SJSA1 (cell line): ENCODE measurements at places on chromosomes 2 and 18. TPM values are rescaled to one million over a fixed set of nuclear protein-coding genes. Genes with fewer than 3 reads are reported as not detected.

DNA sequence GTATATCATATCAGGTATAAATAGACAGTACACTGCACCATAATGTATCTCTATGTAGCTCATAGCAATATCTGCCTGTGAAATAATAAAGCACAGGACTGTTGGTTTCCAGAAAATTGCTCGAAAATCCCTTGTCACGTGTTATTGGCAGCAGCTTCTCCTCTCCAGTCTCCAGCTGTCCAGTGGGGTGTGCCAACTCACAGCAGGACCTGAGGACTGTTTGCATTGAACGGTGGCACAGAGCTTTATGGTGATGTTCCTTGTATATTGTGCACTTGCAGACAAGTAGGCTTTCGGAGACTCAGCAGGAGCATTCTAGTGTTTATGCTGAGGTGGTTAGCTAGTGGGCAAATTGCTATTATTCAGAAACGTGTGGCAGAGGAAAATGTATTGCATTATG is 182.2 kb upstream of the ATP5MC3 start:
- H3K27me3 ChIP-seq: peaks cover 14% of the 10 kb centered on the region
- no peaks in the 10 kb centered on the region for H3K36me3 ChIP-seq
- no peak overlapping the region for H3K27ac ChIP-seq
- H3K4me3 ChIP-seq: no peak overlapping the region

DNA sequence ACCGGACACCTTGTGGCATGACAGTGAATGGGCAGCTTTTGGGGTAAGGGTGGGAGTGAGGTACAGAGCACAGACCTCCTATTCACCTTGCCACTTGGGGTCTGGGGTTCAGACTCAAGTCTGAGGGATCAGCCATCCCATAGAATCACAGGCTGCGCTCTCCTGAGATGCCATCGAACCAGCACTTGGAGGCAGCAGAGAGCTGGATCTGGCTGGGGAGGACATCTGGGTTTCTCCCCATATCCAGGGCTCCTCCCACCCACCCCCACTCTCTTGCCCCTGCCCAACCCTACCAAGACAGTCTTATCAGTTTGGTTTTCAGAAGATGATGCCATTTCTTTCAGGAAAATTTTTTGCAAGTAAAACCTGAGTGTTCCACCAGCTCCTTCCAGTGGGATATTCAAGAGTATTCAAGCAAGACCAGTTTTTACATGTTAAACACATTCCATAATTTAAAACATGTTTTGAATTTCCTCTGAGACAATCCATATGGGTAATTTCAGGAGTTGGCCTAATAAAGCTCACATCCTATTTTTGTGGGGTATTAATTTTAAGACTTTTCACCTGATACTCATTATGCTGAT is 29.2 kb upstream of the TEX44 start:
- no peak overlapping the region for H3K4me3 ChIP-seq
- H3K36me3 ChIP-seq: no peaks in the 10 kb centered on the region
- H3K4me1 ChIP-seq: no peaks in the 10 kb centered on the region
- peak; percentile 59 for DNase-seq
- H3K27ac ChIP-seq: no peak overlapping the region

- no peak for DNase-seq
- H3K36me3 ChIP-seq: peaks cover 39% of the 10 kb centered on the region
- H3K4me3 ChIP-seq: peak overlapping the region; percentile 82
Measured at GRCh38 chr2:27771202-27771547, 344 bp upstream of the MRPL33 start.

- peak overlapping the region; percentile 27; the same call in 1 of the 2 replicates for H3K27ac ChIP-seq
- no peaks in the 10 kb centered on the region for H3K27me3 ChIP-seq
- DNase-seq: no peak
- peaks cover 32% of the 10 kb centered on the region for H3K4me1 ChIP-seq
Measured at GRCh38 chr2:215699700-215700538, 264.1 kb upstream of the FN1 start.

- 0 out of 2 replicates have a peak, but pooled peaks cover 5% of the 10 kb centered on the region for H3K4me1 ChIP-seq
- H3K27me3 ChIP-seq: no peaks in the 10 kb centered on the region
- no peaks in the 10 kb centered on the region for H3K36me3 ChIP-seq
- no peak for DNase-seq
- no peak overlapping the region for H3K4me3 ChIP-seq
- no peak overlapping the region for H3K27ac ChIP-seq
Measured at GRCh38 chr2:42877511-42877910, 85.1 kb upstream of the HAAO start.

- no peak for DNase-seq
- H3K4me3 ChIP-seq: no peak overlapping the region
- H3K27me3 ChIP-seq: no peaks in the 10 kb centered on the region
- H3K27ac ChIP-seq: no peak overlapping the region
- no peaks in the 10 kb centered on the region; the same call in 1 of the 2 replicates for H3K36me3 ChIP-seq
Measured at GRCh38 chr2:9247177-9247576, 40.6 kb downstream of the ASAP2 start.

DNA sequence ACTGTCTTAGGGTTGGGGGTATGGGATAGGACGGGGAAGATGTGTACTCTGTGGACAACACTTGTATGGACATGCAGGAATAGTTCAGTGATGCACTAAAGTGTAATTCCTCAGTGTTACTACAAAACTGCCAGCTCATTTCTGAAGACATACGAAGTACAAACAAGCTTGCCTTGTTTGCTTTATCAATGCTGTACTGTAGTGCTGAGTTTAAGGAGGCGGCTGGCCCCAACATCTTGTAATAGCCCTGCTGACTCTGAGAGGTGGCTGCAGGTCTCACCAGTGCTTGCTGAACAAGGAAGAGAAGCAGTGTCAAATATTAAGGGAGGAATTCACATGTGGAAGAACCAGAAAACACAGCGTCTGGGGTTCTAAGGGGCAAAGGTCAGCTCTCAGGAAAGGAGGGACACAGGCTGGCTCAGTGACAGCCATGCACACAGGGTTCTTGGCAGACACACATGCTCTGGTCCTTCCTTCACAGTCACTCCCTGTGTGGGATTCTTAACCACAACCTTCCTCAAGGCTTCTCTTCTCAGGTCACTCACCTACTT is 39.8 kb upstream of the EVA1A start:
- no peak overlapping the region for H3K27ac ChIP-seq
- no peaks in the 10 kb centered on the region for H3K36me3 ChIP-seq
- H3K27me3 ChIP-seq: no peaks in the 10 kb centered on the region
- DNase-seq: no peak

GRCh38 chr2:160570376-160570775 is 76.8 kb upstream of the RBMS1 start:
- DNase-seq: no peak
- H3K36me3 ChIP-seq: no peaks in the 10 kb centered on the region
- H3K27ac ChIP-seq: no peak overlapping the region
- H3K4me3 ChIP-seq: no peak overlapping the region

ERFE gene
- 8.4 and 14.9 TPM in 2 replicates for total RNA-seq

ICOS gene
- not detected in 2 replicates for total RNA-seq

TRABD2A gene
- total RNA-seq: 11.8 and 18.3 TPM in 2 replicates

TEX44 gene
- not detected in 2 replicates for total RNA-seq
